Brain pericyte (primary cell): ENCODE measurements at places on chromosomes 7 and 10.

- no peak for DNase-seq
These were observed 95.7 kb downstream of the DGKB start for GRCh38 chr7:14806891-14807290.

DNA sequence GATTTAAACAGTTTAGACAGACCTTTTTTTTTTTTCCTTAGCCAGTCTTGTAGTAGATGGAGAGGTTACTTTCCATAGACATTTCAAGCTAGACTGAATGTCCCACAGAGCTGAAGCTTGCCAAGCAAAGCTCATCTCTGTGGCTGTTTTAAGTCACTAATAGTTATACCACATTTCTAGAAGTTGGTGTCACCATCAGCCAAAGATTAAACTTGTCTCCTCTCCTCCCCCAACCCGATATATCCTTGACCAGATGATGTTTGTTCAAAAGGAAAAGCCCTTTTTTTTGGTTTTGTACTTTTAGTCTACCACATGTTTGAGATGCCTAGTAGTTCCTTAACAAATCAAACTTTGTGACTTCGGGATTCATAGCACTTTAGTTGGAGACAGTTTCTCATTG lies 66.1 kb downstream of the ADD3 start:
- no peak for DNase-seq

DNA sequence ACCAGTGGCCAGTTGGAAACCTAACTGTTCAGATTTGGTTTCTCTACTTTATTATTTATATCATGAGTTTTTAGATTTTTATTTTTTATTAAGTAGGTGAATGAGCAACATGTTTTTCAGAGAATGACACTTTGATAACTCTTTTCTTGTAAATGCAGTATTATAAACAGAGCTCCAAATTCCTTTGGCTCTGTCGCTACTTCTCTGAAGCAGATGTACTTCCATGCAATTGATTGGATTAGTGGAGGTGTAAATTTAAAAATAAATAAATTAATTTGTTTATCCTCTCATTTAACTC lies 34.3 kb upstream of the ICA1 start:
- DNase-seq = no peak

GRCh38 chr10:85362401-85362800 lies 1004.2 kb downstream of the GRID1 start:
- DNase-seq = no peak

GRCh38 chr7:98354511-98355249 lies 46.2 kb downstream of the BAIAP2L1 start:
- DNase-seq = peak; percentile 41

- DNase-seq = no peak
These were observed 72.0 kb downstream of the FGFR2 start for GRCh38 chr10:121526135-121526790.

- DNase-seq = no peak
These were observed 12.3 kb upstream of the ACSM6 start for GRCh38 chr10:95181726-95182125.
